ENCODE measurements at places on chromosomes 7 and 10.

DNA sequence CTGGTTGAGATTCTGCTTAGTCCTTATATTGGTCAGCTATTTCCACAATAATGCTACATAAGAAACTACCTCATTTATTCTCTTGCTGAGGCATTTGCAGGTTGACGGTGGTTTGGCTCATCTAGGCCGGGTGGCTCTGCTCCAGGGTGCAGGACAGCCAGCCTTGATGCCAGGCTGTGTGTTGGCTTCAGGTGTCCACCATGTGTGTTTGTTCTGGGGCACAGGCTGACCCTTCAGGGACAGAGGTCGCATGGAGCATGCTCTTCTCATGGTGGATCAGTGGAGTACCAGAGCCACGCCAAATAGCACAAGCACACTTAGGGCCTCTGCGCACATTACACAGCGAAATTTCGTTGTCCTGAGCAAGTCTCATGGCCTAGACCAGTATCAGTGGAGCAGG, 249.9 kb downstream of the LRMDA start:
- DNase-seq, result no peak

DNA sequence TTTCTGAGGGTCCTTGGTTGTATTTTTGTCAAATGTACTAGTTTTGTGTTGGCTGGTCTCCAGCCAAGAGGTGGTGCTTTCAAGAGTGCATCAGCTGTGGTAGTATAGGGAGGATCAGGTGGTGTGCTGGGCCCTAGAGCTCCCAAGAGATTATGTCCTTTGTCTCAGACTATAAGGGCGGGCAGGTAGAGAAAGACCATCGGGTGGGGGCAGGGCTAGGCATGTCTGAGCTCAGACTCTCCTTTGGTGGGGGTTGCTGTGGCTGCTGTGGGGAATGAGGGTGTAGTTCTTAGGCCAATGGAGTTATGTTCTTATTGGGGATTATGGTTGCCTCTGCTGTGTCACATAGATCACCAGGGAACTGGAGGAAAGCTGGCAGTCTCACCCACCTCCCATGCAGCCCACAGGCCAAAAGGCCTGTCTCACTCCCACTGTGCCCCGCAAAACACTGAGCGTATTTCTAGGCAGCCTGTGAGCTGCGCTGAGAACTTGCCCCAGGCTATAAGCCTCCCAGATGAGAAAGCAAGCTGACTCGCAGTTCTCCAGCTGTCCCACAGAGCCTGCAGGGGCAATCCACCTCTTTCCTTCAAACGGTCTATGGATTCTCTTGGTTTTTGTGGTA, 1066.7 kb downstream of the GRM8 start:
- DNase-seq, result no peak

DNA sequence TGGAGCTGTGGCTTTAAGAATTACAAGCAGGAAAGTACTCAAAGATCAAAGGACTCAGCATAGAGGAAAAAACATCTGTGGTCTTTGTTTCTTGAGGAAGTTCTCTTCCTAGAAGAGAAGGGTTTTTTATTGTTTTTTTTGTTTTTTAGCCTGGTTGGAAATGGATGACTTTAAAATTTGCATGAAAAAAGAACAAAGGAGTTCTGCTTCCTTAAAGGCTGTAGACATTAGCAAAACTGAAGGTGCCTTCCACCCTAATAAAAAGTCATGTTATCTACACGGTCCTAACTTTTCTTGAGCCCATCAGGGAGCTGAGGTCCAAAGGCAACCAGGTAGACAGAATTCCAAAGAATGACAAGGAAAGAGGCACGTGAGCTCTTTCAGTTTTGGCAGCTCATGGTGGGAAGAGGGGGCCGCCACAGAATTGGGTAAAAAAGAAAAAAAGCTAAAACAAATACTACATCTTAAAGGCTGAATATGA, 356.6 kb downstream of the SH2D4B start:
- no peak for DNase-seq

DNA sequence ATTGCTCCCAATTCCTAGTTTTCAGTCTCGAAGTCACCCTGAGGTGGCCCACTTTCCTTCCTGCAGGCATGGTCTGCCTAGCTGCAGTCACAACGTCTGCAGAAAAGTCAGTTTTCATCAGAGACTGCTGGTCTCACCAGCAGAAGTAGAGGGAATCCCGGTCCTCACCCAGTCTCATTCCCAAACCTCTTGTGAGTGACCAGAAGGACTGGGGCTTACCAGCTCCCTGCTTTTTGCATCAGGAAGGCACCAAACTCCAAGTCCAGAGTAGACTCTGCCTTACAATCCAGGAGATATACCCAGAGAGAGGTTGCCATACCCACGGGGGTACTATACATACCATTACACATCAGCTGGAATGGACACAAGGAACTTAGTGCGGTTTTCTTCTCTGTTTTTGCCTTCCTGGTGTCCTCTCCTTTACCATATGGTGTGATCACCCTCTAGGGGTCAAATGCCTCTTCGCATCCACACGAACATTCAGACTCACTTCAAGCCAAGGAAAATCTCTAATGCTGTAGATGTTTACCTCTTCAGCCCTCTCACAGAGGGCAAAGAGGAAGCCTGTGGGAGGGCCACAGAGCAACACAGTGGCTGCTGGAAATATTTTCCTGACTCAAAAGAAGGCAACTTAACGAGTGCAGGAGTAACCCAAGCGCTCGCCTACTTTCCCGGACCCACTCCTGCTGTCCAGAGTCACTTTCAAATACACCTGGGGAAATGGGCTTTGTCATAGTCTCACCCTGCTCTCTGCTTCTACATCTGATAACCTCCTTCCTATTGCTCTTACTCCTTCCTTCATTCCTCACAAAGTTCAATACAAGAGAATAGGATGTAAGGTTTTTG, 220.9 kb downstream of the C7orf25 start:
- no peak for DNase-seq

- DNase-seq, result no peak
These were observed 304.3 kb downstream of the THSD7A start for GRCh38 chr7:11527707-11528106.

- no peak for DNase-seq
These were observed 10.2 kb downstream of the SSBP1 start for GRCh38 chr7:141748396-141748795.

DNA sequence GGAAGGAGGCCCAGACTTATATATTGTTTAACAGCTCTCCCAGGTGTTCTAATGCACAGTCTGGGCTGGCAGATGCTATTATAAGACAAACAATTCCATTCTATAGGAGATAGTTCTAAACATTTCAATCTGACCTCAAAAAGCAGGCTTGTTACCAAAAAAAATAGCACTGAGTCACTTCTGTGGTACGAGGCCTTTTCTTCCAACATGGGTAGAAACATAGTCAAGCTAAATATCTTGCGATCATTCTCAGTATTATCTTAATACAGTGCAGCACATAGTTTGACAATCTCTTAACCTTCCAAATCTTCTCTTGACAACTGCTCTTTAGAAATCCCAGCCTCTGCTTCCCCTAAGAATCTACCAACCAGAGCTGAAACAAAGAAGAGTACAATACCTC, 46.6 kb upstream of the MKX start:
- no peak for DNase-seq

DNA sequence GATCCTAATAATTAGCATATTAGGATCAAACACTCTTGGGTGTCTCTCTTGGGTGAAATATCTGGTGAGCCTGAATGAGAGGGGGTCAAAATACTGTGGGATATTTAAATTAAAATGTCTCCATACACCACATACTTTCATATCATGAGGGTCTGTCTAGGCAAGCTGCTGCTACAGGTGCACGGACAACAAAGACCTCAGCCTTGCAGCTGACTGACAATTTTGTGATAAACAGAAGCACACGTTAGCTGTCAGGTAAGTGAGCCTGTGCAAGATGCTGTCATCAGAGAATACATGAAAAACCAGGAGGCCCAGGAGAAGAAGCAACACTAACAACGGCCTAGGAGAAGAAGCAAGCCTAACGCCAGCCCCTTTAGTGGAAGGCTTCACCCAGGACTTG, 247.5 kb downstream of the ADARB2 start:
- DNase-seq, result no peak

- no peak for DNase-seq
These were observed 168.3 kb downstream of the CHRM2 start for GRCh38 chr7:137036768-137037167.

- no peak for DNase-seq
These were observed 159.5 kb downstream of the GPAM start for GRCh38 chr10:112024079-112024478.

DNA sequence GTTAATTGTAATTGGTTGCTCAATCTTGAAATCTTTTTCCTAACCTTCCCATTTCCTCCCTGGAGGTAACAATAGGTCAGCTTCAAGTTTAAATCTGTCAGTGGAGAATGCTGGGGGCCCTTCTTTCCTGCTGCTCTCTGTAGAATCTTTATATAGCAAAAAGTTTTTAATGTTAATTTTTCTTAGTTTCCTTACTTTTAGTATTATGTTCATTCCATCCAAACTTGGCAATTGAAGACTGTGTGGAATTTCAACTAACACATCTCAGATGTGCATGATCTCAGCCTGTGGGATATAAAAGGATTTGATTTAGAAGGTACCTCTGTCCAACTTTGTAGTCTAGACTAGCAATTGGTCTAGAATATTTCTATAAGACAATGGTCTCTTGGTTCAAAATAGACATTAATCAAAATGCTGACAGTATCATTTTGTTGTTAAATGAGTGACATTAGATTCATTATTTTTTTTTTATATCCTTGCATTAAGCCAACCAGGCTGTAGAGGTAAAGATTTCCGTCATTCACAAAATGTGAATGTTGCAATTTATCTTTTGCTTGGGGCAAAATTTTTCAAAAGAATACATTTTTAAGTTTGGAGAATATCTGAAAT, 100.4 kb upstream of the SEMA3A start:
- DNase-seq, result no peak

DNA sequence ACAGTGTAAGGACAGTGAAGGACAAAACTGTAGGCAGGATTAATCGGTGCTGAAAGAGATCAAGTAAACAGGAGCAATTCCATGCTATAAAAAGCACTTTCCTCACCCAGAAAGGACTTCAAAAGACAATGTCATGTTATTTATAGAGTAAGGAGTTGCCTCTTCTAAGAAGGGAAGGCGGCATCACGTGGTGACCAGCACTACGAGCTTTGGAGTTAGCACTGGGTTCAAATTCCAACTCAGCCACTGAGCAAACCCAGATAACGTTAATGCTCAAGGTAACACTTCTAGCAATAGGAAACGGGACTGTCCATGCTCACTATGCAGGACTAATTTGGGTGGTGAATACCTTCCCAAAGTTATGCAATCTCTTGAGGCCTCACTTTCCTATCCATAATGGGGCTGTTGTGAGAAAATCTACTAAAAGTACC, 715 bp upstream of the PANK1 start:
- DNase-seq, result no peak

DNA sequence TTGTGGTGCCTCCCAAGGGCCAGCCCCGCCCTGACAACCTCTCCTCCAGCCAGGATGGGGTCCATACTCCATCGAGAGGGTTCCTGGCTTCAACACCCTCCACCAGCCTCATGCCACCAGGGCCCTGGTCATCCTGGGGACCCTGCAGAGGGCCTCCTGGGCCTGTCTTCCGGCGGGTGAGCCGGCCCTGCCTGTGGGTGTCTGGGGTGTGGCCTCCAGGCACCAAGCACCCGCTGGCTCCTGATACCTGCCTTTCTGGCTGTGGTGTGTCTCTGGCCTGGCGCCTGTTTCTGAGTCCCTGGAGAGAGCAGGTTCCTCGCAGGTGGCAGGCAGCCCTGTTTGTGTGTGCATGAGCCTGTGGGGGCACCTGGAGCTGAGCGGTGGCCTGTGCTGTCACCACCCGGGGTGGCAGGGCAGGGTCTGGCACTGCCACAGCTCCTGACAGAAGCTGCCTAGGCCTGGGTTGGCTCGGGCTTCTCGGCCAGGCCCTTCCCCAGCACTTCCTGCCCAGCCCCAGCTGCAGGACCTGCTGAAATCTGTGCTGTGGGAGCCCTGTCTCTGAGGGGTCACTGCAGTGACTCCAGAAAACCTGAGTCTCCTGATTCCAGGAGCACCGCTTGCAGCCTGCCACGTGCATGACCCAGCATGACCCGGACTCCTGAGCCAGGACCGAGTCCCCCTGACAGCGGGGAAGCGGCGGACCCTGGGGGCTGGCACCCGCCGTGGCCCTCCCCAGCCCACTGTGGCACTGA, 18.4 kb downstream of the ADAM8 start:
- no peak for DNase-seq

DNA sequence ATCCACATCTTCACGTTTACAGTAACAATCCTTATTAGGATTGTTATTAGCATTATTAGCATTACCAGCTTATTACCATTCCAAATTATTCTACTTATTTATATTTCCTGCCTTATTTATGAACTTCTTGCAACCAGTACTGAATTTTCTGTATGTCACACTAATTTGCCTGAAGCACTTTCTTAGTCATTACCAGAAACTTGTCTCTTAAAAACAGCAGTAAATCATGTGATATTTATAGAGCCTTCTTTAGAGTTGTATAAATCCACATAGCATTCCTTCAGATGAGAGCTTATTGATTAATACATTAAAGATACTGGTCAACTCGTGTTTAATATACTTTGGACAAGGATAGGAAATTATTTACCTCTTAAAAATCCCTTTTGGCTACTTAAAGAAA, 618.6 kb downstream of the SUGCT start:
- no peak for DNase-seq

DNA sequence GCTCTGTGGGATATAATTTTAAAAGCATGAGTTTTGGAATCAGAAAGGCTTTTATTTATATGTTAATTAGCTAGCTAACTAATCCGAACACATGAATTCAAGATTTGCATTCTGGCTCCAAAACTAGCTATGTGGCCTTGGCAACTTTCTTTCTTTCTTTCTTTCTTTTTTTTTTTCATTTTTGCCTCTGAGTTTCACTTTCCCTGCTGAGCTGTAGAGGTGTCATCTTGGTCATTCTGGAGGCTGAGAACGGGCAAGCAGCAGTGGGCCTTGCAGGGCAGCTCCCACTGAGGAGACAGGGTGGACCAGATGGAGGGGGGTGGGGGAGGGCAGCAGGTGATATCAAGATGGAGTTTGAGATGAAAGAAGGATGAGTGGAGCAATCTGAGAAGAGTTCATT, 24.8 kb upstream of the SFMBT2 start:
- no peak for DNase-seq

- no peak for DNase-seq
These were observed 95.3 kb downstream of the CACNA2D1 start for GRCh38 chr7:82348251-82348650.

- DNase-seq, result no peak
These were observed 34.2 kb upstream of the ZNF488 start for GRCh38 chr10:47418321-47418720.

- no peak for DNase-seq
These were observed 13.3 kb downstream of the LRIT2 start for GRCh38 chr10:84212014-84212413.

GRCh38 chr10:28410420-28411135, 107.7 kb upstream of the MPP7 start:
- DNase-seq, result no peak

- DNase-seq, result no peak
These were observed 92.5 kb downstream of the POU6F2 start for GRCh38 chr7:39069896-39070881.

- no peak for DNase-seq
These were observed 19.1 kb downstream of the ABLIM1 start for GRCh38 chr10:114638821-114639625.

DNA sequence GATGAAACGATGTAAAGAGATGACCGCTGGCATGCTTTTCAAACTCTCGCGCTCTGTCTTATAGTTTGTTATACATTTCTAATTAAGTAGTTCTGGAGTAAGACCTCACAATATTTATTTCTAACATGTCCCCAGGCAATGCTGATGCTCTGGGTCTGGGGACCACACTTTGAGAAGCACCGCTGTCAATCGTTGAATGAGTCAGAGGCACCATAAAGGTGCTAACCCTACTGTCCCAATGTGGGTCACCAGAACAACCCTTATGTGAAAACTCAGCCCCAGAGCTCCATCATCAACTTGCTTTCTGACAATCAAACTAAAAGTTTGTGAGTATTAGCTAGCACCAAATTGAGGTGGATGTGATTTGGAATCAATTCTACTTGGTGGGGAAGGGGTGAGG, 284.1 kb upstream of the PRKCQ start:
- no peak for DNase-seq
